ENCODE measurements at places on chromosomes 12 and 14.
A peak's percentile ranks its signal among the peaks of the same experiment; 100 is the strongest.

DNA sequence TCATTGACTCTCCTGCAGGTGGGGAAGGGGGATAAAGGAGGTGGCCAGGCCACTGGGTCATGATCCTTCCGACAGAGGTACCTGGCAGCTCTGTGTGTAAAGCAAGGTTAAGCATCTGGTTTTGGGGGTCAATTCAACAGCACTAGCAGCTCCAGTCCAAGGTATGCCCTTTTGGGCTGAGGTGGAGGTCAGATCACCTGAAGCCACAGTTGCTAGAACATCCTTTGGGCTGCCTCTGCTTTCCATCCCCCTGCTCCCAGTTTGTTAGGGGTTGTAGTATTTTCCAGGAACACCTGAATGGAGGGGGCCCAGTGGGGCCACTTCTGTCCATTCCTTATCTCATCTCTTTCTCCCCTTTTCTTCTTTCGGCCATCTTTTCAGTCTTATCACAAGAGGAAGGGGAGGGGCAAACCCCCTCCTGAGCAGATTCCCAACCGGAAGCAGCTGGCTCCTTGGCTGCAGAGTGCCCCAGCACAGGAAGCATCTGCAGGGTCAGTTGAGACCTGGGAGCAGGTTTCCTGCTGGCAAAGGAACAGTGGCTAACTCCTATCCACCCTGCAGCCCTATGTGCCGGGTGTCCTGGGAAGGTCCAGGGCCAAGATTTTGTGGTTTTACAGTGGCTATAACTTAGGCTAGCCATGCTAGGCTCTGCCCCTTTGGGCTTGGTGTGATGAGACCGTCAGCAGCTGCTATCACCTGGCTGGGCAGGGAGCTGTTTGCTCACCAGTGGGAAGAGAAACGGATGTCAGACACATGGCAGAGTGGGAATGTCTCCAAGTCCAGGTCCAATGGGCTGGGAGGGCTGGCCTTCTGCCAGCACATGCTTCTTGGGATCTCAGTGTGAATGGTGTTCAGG lies 40.2 kb downstream of the SH2B3 start:
- peak; percentile 96 for DNase-seq

GRCh38 chr12:117330441-117331113 lies 30.8 kb downstream of the NOS1 start:
- no peak for DNase-seq

DNA sequence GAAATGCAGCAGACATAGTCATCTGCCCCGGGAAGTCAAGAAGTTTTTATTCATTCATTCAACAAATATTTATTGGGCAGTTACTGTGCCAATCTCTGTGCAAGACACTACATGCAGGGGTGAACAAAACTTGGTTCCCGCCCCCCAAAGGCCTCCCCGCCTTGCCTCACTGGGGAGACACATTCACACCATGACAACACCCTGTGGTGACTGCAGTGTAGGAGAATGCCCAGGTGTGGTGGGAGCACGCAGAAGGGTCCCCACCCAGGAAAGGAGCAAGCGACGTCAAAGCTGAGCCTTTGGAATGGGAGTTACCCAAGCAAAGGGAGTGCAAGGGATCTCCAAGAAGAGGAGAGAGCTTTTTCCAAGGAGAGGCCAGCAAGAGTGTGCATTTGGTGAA lies 1.6 kb upstream of the AQP6 start:
- no peak for DNase-seq

GRCh38 chr12:98653866-98654493 lies 8.9 kb downstream of the APAF1 start:
- no peak for DNase-seq

DNA sequence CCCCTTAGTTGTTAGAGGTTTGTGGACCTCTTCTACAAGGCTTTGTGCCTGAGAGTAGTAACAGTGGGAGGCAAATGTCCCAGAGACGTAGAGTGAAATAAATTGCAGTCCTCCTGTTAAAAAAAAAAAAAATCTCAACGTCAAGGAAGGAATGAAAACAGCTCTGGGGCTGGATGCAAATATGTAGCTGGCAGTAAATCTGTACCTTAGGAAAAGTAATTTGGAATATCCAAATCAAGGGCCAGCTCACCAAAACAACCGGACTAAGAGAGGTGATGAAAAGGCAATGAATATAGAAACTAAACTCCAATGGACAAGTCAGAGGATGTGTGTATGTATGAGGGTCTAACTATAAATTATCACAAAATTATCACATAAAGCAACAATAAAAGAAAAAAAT lies 27.0 kb downstream of the SINHCAF start:
- DNase-seq = no peak

DNA sequence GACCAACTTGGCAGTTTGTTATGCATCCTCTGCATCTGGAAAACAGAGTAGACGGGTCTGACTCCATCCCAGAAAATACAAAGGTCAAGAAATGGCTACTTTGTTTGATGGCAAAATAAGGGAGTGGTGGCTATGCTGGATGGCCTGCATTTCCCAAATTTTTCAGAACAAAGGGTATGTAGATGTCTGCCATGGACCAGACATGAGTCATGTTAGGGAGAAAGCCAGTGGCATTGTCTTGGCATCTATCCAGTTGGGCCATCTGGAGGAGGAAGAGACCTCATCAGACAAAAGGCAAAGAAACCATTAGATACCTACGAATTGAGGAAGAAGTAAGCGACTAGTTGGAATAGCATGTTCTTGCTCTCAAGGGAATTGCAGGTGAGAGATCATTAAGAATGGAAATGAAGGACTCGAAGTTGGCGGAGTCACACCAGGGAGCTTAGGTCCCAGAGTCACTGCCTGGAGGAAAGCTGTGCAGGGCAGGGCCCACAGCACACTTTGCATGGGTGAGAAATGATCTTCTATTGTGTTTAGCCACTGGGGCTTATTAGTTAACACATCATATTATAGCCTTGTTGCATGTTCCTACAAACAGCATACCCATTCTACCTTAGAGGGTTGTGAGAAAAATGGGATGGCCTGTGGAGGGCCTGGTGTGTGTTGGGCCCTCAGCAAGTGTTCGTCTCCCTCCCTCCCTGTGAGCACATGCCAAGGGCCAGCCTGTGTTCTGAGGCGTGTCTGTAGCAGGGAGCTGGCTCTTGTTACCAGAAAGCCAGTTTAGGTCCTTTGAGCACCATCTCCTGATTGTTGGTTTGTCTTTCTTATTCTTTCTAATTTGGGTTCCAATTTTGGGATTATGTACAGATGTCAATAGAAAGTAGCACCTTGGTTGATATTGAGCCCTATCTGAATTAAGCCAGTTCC lies 119.4 kb downstream of the KTN1 start:
- peak; percentile 19 for DNase-seq

- DNase-seq = no peak
Measured at GRCh38 chr14:93002851-93003298, 79.9 kb downstream of the CHGA start.

DNA sequence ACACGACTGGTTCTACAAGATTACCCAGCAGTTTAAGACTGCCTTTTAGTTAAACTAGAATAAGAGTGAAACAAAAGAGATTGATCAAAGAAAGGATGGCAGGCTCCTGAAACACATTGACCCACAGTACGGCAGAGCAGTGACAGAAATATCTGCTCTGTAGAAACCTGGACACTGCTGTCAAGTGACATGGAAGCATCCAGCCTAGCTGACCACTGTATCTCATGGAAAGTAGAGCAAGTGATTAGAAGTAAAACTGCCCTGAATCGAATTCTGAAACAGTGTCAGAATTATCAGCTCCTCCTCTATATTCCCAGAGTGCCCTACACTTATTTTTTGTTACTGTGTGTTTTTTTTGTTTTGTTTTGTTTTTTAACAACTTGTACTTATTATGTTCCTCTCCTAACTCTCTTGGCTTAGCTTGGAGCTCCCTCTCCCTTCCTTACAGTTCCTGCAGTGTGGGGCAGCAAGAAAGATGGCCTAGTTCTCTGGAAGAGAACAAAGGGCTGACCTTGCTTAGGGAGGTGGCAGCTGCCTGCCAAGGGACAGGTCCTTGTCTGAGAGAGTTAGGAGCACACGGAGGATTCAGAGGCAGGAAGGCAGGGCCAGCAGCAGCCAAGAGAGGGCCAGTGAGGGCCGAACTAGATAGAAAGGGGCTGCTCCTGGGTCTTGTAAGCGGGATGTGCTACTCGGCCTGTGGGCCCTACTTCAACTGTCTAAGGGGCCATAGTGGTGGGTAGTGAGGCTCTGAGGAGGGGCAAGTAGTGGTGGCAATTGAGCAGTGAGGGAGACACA lies 97.2 kb downstream of the PTPRR start:
- no peak for DNase-seq

DNA sequence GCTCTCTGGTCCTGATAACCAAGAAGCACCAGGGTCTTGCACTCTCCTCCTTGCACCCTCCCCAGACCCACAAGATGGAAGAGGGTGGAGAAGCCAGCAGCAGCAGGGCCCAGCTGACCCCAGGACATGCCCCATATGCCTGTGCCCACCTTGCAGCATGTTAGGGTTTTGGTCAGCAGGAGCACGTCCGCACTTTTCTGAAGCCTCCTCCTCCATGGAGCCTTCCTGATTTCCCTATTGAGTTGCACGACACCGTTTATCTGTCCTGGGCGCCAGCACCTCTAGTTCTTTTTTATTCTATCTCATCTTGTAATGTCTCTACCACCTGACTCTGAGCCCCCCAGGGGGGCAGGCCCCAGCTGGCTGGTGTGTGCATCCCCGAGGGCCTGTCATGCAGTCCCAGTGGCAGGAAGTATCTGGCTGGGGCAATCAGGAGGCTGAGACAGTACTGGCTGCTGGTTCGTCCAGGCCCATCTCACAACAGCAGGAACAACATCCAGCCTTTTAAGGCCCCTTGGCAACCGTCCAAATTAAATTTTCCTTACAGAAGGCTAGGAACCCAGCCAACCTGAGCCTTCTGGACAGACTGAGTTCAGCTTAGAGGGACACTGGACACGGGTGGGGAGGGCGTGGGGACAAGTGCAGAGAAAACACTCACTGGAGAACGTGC lies 39.6 kb downstream of the CCDC85C start:
- DNase-seq = peak; percentile 40

GRCh38 chr12:95248604-95249360 lies 31.2 kb downstream of the VEZT start:
- DNase-seq = no peak
